Hair follicular keratinocyte (primary cell): ENCODE measurements at places on chromosomes 11 and 22. TPM values are rescaled to one million over a fixed set of nuclear protein-coding genes. Genes with fewer than 3 reads are reported as not detected.

APOL3 gene
- 0.62 and 1.4 TPM in 2 replicates for total RNA-seq

APOL5 gene
- total RNA-seq, result not detected in 2 replicates

FJX1 gene
- total RNA-seq, result 103 and 145 TPM in 2 replicates

MMP13 gene
- total RNA-seq, result 0.16 TPM in 1 of 2 replicates, not detected in the other

HBG2 gene
- total RNA-seq, result not detected in 2 replicates

TBC1D10A gene
- 20.2 and 25.8 TPM in 2 replicates for total RNA-seq

TEF gene
- total RNA-seq, result 6.1 and 6.4 TPM in 2 replicates

CTSF gene
- 3.9 and 5.0 TPM in 2 replicates for total RNA-seq

NRIP3 gene
- 1.7 and 1.8 TPM in 2 replicates for total RNA-seq

SNX32 gene
- 0.23 TPM in 1 of 2 replicates, not detected in the other for total RNA-seq
